Right forelimb (tissue), 1 donor: ENCODE measurements at places on chromosomes 7 and 10.

DNA sequence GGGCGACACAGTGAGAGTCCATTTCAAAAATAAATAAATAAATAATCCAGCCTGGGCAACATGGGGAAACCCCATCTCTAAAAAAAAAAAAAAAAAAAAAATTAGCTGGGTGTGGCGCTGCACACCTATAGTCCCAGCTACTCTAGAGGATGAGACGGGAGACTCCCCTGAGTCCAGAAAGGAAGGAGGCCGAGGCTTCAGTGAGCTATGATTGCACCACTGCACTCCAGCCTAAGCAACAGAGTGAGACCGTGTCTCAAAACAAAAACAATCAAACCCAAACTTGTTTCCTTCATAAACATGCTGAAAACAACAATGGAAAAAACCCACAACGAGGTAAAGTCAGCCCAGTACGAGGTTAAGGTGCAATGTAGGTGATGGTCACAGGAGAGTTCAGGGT is 1.2 kb downstream of the COX19 start:
- DNase-seq = no peak

DNA sequence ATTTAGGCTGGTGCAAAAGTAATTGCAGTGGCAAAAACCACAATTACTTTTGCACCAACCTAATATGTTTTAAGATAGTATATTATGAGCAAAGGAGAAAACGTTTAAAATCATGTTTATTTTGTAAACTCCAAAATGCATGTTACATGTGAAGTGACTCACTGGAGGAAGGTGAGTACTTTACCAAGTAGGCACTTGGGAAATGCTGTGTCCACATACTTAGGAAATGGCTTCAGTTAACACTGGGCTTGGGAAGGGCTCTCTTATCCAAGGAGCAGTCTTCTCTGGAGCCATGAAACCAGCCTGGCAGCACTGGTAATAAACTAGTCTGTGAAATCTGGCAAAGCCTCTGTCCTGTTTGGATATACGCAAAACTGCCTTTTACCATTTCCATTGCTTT is 4.4 kb downstream of the RPS24 start:
- no peak for DNase-seq

DNA sequence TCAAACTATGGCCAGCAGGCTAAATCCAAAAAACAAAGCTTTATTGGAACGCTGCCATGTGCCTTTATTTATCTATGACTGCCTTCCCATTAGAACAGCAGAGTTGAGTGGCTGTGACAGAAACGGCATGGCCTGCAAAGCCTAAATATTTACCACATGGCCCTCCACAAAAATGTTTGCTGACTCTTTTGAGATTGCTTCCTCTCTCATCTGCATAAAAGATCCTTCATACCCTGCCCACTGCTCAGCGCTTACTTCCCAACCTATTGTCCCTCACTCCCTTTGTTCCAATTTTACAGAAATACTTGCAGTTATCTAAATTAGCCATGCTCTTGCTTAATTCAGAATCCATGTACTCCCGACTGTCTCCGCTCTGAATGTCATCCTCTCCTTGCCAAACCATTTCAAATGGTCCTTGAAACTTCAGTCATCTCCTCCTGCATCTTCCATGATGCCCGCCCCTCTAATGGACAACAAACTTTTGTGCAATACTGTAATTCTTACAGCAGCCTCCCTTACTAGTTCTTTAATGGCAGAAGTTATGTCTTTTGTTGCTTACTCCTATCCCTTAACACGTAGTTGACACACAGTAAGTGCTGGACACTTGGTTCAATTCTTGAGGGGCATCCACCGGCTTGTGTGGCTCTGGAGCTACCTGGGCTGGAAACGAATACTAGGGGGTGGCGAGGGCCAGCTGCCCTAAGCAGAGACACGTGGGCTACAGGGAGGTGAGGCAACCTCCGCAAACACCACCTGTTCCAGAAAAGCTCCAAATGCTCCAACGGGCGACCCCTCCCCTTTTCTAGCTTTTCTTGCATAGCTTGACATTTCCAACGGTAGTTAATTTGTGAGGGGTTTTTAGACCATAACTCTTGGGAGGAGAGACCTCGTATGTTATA is 832 bp downstream of the XRCC2 start:
- DNase-seq = no peak

GRCh38 chr10:51667678-51668335 is 31.6 kb downstream of the CSTF2T start:
- DNase-seq = no peak

DNA sequence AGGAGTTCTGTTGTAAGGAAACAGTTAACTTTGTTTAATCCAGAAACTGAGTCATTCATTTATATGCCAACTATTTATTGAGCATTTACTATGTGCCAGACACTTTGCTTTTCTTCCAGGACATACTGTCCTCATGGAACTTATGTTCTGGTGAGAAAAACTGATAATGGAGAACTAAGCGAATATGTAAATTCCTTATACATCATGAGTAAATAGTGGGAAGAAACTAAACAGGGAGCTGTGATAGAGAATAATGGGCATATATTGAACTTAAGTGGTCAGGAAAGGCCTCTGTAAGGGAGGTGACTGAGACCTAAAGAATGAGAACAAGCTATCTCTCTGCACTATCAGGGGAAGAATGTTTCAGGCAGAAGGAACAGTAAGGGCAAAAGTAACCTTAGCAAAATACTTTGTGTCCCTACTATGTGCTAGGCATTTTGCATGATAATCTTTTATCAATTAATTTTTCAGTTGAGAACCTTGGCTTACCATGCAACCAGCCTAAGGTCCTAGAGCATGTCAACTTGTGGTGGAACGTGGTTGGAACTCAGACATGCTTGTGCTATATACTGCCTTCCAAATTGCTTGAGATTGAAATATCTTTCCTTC is 45.4 kb downstream of the ST7 start:
- DNase-seq = no peak

GRCh38 chr7:81185072-81185471 is 266.2 kb upstream of the SEMA3C start:
- no peak for DNase-seq

DNA sequence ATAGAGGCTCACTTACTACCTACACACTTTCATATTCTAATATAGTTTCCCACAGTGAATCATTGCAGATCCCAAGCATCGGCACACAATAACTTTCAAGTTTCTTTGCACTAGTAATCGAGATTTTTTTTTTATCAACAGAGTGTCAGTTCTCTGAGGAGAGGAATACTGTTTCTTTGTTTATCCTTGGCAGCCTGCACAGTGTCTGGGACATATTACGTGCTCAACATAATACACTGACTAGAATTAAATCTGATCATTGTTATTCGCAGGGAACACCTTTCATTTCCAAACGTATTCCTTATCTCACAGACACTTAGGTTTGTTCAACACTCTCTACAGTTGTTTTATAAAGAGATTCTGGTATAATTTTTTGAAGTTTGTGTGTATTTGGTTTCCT is 95.3 kb downstream of the CACNA2D1 start:
- no peak for DNase-seq

DNA sequence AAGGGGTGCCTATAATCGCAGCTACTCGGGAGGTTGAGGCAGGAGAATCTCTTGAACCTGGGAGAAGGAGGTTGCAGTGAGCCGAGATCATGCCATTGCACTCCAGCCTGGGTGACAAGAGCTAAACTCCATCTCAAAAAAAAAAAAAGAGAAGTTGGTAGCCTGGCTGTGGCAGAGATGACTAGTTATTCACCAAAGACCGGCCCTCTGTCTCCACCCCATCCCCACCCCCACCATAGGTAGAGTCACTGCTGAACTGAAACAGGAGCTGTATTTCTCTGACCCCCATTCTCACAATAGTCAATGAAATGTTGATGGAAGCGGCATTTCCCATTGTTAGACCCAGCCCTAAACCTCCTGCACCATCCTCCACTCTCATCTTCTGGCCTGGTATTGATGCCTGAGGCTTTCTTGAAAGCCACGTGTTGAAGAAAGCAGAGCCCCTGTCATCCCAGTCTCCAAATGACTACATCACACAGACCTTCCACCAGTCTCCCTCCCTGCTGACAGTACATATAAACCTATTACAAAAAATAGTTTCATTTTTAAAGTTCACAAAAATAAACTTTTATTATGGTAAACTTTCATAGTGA is 9.4 kb upstream of the PIK3CG start:
- DNase-seq = no peak

DNA sequence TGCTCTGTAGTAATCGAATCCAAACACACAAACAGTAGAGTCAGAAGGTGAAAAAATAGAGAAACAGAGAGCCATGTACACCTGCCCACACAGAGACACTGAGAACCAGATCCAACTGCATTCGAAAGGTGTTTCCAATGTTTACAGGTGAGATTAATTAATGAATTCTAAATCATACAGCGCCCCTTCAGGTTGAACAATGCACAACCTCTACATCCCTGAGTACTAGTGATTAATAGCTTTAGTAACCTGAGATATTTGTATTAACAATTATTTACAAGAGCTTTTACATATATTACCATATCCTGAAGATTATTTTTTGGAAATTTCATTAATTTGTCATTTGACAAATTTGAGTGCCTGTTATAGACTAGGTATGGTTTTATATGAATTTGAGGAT is 7.6 kb upstream of the MRC1 start:
- DNase-seq = no peak

- no peak for DNase-seq
Measured at GRCh38 chr7:105815576-105815975, 60.8 kb downstream of the ATXN7L1 start.

DNA sequence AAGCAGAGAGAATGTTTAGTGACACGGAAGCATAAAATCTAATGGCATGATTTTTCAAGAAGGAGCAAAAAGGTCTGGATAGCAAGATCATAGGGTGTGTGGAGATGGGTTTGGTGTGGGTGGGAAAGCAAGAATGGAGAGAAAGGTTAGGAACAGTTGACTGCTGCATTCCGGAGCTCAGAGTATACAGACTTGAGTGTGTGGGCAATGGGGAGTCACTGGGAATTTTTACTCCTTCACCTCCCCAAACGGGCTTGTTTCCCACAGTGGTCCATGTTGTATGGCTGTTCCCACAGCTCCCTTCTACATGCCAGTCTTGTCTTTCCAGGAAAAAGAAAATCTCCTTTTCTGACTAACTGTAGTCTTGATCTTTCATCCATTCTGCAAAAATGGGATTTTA is 122.1 kb downstream of the CDK6 start:
- DNase-seq = no peak

DNA sequence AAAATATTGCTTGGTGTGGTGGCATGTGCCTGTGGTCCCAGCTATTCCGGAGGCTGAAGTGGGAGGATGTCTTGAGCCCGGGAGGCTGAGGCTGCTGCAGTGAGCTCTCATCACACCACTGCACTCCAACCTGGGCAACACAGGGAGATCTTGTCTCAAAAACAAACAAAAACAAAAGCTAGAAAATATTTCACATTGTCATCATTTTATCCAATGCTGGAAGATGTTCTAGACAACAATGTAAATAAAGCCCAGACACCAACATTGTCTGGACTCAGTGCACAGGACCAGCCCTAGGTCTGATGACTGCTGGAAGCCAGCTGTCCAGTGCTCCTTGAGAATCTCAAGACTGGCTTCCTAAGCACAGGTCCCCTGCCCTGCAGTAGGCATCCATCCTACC is 13.5 kb downstream of the SEPHS1 start:
- no peak for DNase-seq

- DNase-seq = no peak
Measured at GRCh38 chr10:9848981-9849380, 1168.7 kb upstream of the CELF2 start.

DNA sequence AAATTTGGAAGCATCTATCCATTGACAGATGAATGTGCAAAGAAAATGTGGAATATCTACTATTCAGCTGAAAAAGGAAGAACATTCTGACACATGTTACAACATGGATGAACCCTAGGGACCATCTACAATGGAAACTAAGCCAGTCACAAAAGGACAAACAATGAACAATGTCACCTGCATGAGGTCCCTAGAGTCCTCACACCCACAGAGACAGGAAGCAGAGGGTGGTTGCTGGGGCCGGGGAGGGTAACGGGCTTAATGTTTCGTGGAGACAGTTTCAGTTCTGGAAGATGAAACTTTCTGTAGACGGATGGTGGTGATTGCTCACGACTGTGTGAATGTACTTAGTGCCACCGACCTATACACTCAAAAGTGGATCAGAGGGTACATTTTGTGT is 282.9 kb downstream of the ADARB2 start:
- DNase-seq = no peak

- no peak for DNase-seq
Measured at GRCh38 chr7:2301511-2301863, 12.8 kb downstream of the SNX8 start.

DNA sequence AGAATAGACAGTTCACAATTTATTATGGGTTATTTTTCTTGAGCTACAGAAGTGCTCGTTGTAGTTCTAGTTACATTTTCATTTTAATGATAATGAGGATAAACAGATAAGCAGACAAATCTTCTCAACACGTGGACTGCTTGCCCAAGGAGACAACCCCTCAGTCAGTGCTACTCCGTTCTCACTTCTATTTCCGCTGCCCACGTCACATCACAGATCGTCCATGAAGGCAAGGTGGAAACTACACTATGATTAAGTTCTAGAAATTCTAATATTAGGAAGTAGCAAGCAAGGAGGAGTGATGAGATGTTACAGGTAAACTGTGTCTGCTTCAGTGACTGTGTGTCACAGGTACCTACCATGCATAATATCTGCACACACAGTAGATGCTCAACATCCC is 210.5 kb downstream of the CHCHD3 start:
- no peak for DNase-seq

DNA sequence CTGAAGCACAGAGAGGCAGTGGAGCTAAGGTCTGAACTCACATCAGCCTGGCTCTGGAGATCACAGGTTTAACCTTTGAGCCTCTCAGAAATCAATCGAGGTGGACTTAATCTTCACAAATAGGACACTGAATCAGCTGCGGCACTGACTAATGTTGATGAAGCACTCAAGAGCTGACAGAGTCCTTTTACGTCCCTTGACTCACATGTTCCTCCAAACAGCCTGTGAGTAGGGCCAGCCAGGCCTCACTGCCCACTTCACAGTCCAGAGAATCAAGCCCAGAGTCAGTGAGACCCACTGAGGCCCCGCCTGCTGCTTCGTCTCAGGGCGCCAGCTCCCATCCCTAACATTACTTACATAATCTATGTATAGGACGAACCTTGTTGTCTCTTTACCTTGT is 63.1 kb downstream of the TNS3 start:
- DNase-seq = no peak

DNA sequence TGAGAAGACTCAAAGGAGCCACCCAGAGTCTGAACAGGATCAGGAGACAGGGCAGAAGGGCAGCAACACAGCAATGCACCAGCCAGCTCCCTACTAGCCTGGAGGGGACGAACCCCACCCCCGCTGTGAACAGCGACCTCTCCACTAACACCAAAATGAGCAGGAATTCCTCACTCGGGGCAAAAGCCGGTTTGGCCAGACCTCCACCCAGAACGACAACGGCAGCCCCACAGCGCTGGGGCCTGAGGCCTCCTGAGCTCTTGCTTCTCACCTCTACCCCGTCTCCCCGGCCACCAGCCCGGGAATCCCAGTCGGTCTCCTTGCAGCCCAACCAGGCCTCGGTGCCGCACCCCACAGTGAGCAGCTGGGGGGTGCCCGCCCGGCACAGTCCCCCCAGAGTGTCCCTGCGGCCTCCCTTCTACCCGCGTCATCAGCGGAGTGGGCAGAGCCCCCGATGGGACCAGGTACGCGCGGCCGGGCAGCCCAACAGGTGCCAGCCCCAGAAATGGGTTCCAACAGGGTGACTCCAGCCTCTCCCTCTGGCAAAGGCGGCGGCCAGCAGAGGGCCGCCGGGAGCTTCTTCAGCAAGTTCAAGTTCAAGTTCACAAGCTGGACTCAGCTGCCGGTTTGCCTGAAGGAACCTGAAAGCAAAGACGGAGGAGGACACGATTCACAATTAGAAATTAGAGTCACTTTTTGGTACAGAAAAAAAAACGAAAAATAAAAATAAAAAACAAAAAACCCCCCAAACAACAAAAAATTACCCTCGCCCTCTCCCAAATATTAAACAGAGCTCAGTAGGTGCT is 129.0 kb downstream of the MARCHF5 start:
- peak; percentile 54 for DNase-seq
